Epithelial cell of prostate (primary cell): ENCODE measurements at places on chromosomes 11 and 22.

- no peak for DNase-seq
Observed at GRCh38 chr11:123196060-123196714, 1.1 kb upstream of the CLMP start.

GRCh38 chr11:11178671-11179638, 174.1 kb downstream of the CSNK2A3 start:
- peak; percentile 48 for DNase-seq

DNA sequence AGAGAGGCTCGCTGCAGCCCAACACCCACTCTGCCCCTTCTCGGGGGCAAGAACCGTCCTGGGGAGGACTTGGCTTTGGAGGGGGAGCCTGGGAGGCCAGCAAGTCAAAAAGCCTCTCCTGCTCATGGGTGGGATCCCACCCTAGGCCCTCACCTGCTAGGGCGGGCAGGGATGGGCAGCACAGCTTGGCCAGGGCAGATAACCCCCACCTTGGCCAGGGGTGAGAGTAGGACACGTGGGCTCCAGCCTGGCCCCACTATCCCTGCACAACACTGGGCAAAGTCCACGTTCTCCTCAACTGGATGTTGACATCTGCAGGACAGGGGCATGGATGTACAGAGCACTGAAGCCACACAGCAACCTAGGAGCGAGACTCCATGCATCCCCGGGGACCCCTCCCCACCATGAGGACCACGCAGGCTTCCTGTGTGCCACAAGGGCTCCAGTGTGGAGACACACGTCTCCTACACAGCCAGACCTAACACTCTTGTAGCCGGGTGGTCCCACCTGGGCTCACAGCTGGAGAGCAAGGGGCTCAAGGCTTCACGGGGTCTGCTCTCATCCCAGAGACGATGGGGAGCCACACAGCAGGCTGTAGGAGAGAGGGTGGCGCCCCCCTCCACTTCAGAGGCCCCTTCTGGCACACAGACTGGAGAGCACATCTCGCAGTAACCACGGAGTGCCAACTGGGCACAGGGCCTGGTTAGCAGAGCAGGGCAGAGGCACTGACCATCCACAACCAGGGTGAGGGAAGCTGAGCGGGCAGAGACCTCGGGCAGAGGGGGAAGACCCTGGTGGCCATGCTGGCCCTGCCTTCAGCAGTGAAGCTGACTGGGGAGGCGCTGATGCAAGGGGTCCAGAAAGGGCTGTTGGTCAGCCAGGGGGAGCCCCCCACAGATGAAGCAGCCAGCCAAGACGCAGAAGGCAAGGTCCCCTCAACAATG, 171.1 kb downstream of the CRYBB2 start:
- DNase-seq, result no peak

GRCh38 chr11:133414506-133414905, 117.8 kb downstream of the OPCML start:
- DNase-seq, result no peak

GRCh38 chr11:128518493-128519207, 68.7 kb downstream of the ETS1 start:
- no peak for DNase-seq

- no peak for DNase-seq
Observed at GRCh38 chr22:39958009-39958711, 2.0 kb upstream of the TMA7B start.

- no peak for DNase-seq
Observed at GRCh38 chr11:96614846-96615245, 225.0 kb downstream of the JRKL start.

- no peak for DNase-seq
Observed at GRCh38 chr11:37449146-37449545, 851.1 kb upstream of the RAG2 start.

- DNase-seq, result no peak
Observed at GRCh38 chr11:2721210-2721916, 21.6 kb upstream of the KCNQ1OT1 start.

DNA sequence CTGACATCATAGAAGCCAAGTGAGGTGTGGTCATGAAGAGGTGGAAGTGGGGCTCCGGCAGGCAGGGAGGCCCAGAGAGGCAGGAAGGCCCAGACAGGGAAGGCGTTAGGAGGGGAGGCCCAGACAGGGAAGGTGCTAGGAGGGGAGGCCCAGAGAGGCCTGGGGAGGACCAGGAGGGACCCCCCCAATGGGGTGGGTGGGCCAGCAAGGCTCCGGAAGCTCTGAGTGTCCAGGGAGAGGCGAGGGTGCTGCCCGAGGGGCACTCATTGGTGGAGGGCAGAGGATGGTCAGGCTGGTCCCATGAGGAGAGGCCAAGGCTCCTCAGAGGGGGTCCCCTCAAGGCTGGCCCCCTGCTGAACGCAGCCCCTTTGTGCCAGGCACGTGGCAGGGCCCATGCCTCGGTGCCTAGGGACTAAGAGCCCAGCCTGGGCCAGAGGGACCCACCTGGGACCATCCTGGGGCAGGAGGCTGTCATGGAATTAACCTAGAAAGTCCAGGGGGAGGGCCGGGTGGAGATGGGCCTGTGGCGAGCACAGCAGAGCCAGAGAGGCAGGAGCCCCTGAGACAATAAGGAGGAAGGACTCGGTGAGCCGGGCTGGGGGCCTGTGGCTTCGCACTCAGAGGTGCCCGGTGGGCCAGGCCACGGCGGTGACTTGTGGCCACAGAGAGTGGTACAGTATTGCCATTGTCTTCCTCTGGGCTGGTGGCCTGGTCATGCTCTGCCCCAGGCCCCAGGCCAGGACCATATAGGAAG, 12.2 kb downstream of the PHLDA2 start:
- no peak for DNase-seq

GRCh38 chr11:18522388-18522787, 4.4 kb downstream of the TSG101 start:
- no peak for DNase-seq

DNA sequence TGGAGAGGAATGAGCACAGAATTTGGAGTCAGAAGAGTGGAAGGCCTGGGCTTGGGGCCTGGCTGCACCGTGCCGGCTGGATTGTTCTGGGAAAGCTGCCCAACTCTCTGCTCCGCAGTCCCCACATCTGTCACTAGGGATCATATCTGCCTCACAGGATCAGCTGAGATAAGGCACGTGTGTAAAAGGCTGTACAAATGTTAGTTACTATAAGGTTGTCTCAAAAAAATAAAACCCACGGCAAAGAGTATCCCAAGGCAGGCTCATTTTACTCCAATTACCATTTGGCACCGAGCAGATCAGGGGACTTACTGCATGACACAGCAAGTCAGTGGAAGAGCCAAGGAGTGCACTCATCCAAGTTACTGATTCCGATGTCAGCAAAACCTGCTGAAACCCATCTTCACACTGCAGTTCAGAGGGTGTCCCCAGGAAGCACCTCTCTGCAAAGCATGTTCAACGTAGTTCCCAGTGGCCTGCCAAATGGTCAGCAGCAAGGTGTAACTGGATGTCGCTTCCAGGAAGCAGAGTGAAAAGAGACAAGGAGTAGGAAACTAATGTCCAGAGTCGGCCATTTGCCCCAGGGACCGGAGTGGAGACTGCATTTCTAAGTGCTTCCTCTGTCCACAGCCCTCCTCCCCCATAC, 18.1 kb upstream of the MRTFA start:
- no peak for DNase-seq

DNA sequence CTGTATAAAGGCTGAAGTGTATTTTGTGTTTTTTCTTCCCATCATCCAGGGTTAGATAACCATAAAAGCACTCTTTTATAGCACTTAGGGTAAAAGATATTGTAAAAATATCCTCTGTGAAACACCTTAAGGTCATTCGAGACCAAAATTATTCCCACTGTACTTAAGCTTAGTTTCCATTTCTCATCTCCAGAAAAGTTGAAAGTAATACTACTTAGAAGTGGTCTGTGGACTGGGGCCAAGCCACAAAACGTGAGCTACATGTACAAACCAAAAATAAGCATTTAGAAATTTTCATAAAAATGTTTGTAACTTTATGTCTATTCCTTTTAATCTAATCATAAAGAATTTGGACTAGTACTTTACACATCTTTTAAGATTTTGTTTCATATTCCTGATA, 142.0 kb upstream of the NTM start:
- no peak for DNase-seq

- DNase-seq, result no peak
Observed at GRCh38 chr11:13335319-13335718, 57.7 kb downstream of the BMAL1 start.

GRCh38 chr11:78048561-78048960, 15.1 kb upstream of the THRSP start:
- no peak for DNase-seq

GRCh38 chr22:44217346-44217745, 36.6 kb downstream of the PARVG start:
- no peak for DNase-seq

DNA sequence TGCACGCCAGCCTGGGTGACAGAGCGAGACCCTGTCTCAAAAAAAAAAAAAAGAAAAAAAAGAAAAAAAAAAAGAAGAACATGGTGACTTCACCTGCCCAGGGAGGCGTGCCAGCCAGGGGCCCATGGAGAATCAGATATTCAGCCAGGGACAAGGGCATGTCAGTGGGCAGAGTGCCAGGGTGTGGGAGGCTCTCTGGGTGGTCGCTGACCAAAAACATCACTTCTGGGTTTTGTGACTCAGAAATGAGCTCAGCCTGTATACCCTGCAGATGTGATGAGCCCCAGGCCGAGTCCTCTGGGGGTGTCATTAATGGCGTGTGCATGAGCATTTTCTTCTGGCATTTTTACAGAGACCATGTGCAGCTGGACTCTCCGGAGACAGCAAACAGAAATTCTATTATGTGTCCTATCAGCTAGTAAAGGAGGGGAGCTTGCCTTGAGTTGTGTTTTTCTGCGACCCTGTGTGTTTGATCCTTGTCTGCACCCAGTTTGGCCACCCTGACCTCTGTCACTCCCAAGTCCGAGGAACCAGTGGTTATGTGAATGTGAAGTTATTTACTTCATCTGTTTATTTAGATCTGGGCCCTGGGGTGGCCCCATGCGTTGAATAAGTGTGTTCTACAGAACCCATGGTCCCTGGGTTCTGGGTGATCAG, 53.6 kb downstream of the BCR start:
- no peak for DNase-seq

GRCh38 chr11:77065878-77066228, 918 bp upstream of the CAPN5 start:
- DNase-seq, result no peak

DNA sequence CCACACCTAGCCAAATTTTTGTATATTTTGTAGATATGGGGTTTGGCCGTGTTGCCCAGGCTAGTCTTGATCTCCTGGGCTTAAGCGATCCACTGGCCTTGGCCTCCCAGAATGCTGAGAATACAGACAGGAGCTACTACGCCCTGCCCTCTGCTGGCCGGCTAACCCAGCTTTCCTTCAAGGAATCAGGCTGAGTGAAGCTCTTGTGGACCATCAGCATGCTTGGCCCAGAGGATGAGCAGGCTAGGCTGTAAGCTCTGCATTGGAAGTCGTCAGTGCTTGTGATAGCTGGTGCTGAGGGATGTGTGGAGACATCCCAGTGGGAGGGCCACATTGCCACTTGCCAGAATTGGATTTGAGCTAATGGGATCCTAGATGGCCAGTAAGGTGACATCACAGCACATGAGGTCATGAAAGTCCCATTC, 60.6 kb downstream of the MED15 start:
- no peak for DNase-seq

DNA sequence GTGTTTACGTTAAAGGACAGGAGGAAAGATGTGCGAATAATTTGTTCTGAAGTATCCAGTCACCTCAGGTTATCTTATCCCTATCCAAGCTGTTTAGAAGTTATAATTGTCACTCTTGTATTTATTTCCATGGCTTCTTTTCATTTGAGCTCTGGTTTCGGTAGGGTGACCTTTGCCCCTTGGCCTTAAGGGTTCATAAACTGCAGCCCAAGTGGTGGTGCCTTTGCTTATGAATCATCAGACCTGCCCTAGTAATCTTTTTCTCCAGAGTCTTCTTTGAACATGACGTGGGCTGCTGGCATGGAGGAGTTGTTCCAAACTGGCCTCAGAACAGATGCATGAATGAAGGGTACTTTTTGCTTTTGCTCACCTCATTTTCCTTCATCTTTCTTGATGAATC, 6.5 kb upstream of the CRYBB3 start:
- no peak for DNase-seq

DNA sequence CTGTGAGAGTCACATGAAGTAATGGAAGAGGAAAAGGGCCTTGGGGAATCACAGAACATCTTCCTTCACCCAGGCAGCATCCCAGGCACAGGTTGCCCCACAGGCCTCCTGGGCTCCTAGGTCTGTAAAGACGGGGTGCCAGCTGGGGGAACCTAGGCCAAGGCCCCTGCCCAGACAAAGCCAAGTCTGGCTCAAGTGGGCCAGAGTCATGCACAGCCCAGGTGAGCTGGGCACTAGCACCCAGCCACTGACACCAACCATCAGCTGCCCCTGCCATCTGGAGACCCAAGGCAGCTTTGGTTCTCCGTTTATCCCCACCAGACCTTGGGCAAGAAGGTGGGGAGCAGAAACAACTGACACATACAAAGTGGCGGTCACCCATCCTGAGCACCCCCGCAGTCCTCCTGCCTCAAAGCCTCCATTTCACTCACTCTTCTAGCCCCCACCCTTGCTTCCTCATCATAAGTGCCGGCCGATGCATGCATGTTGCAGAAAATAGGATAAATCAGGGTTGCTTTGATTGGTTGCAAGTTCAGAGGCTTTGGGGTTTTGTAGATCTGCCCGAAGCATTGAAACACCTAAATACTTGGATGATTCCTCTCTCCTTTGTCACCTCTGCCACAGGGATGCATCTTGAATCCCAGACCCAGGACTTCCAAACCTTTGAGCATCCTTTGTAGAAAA, 26.5 kb upstream of the TMPRSS4 start:
- no peak for DNase-seq

GRCh38 chr11:72225411-72225951, 914 bp downstream of the INPPL1 start:
- no peak for DNase-seq

- DNase-seq, result no peak
Observed at GRCh38 chr11:125468852-125469251, 27.2 kb downstream of the FEZ1 start.

GRCh38 chr22:19422440-19423301, 8.9 kb downstream of the HIRA start:
- DNase-seq, result no peak

GRCh38 chr22:20024225-20024624, 3.3 kb downstream of the TANGO2 start:
- DNase-seq, result no peak

GRCh38 chr22:32827049-32827602, 25.6 kb downstream of the TIMP3 start:
- DNase-seq, result no peak

GRCh38 chr11:122305426-122306320, 189.7 kb upstream of the BLID start:
- no peak for DNase-seq

DNA sequence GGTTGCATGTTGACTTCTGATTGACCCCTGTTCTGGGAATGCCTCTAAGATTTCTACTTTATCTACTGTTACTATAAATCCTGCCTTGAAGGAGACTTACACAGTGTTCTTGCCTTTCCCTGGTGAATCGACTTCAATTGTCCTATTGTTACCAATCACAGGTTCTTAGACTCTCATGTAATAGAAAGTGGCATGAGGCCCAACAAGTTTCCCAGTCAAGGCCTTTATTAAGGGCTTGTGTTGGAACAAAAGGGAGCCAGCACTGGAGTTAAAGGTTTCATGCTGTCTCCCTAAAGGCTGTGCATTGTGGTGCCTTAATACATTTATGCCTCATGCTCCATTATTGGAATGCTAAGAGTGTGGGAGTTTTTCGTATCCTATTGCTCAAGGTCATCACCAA, 23.3 kb downstream of the MS4A2 start:
- DNase-seq, result no peak

- no peak for DNase-seq
Observed at GRCh38 chr11:70778883-70779282, 380.6 kb downstream of the CTTN start.

GRCh38 chr11:7030836-7031235, 10.6 kb downstream of the NLRP14 start:
- DNase-seq, result no peak
